ENCODE measurements at places on chromosomes 4 and X. TPM values are rescaled to one million over a fixed set of nuclear protein-coding genes. Genes with fewer than 3 reads are reported as not detected.

RPS6KA6 gene
- 1.9 TPM for total RNA-seq

PDE6B gene
- total RNA-seq, result 7.3 TPM

VGLL1 gene
- total RNA-seq, result not detected

- no peaks in the 10 kb centered on the region for H3K4me1 ChIP-seq
- H3K4me3 ChIP-seq, result no peak overlapping the region
- H3K27ac ChIP-seq, result no peak overlapping the region
- no peaks in the 10 kb centered on the region for H3K36me3 ChIP-seq
Measured at GRCh38 chrX:64580035-64580434, 184.8 kb upstream of the MTMR8 start.

- DNase-seq, result no peak
- H3K27ac ChIP-seq, result no peak overlapping the region
- no peaks in the 10 kb centered on the region for H3K36me3 ChIP-seq
- no peaks in the 10 kb centered on the region for H3K4me1 ChIP-seq
- no peaks in the 10 kb centered on the region for H3K27me3 ChIP-seq
- H3K4me3 ChIP-seq, result no peak overlapping the region
Measured at GRCh38 chr4:13296986-13297385, 187.2 kb downstream of the RAB28 start.

GRCh38 chrX:7771788-7772438 is 71.1 kb upstream of the VCX start:
- H3K27ac ChIP-seq, result no peak overlapping the region
- DNase-seq, result no peak
- no peaks in the 10 kb centered on the region for H3K36me3 ChIP-seq
- peaks cover 9% of the 10 kb centered on the region for H3K4me1 ChIP-seq

GRCh38 chrX:2500091-2500802 is 529 bp downstream of the DHRSX start:
- DNase-seq, result peak; percentile 56
- H3K4me3 ChIP-seq, result peak overlapping the region; percentile 84
- no peaks in the 10 kb centered on the region for H3K36me3 ChIP-seq
- H3K4me1 ChIP-seq, result peaks cover 11% of the 10 kb centered on the region
- H3K27ac ChIP-seq, result peak overlapping the region; percentile 93
- no peaks in the 10 kb centered on the region for H3K27me3 ChIP-seq

DNA sequence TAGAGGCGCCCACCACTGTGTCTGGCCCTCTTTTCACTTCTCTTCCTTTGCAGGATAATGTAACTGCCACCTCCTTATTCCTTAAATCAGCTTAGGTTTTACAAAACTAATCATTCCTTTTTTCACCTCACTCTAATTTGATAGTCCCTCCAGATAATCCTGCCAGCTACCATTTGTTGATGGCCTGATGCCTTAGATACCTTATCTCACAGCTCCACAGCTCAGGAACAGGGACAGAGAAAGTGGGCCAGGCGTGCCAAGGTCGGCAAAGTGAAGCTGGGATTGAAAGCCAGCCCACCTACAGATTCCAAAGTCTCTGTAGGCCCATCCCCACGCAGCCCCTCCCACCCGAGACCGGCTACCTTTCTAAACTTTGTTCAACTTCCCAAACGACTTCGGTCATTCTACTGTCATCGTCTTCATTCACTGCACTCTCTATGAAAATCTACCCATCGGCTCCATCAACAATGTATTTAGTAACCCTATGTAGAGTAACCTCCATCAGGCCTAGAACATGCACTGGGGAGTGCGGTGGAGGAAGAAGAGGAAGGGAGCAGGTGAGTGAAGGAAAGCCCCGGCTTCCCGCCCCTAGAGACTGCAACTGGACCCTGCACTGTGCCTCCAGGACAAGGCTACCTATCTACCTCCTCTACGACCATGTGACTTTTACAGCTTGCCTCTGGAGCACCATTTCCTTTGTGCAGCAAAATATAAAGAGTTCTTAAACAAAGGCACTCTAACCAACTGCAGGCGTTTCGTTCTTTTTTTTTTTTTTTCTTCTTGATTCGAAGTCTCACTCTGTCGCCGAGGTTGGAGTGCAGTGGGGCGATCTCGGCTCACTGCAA is 1.5 kb downstream of the CASP6 start:
- H3K36me3 ChIP-seq, result peaks cover 8% of the 10 kb centered on the region
- H3K27ac ChIP-seq, result peak overlapping the region; percentile 85
- peak; percentile 37 for DNase-seq
- H3K4me1 ChIP-seq, result peaks cover 5% of the 10 kb centered on the region
- H3K4me3 ChIP-seq, result peak overlapping the region; percentile 78
- no peaks in the 10 kb centered on the region for H3K27me3 ChIP-seq

GRCh38 chrX:15908603-15909290 is 54.1 kb upstream of the AP1S2 start:
- DNase-seq, result no peak
- no peak overlapping the region for H3K4me3 ChIP-seq
- H3K4me1 ChIP-seq, result no peaks in the 10 kb centered on the region
- no peak overlapping the region for H3K27ac ChIP-seq
- H3K27me3 ChIP-seq, result peaks cover 9% of the 10 kb centered on the region

DNA sequence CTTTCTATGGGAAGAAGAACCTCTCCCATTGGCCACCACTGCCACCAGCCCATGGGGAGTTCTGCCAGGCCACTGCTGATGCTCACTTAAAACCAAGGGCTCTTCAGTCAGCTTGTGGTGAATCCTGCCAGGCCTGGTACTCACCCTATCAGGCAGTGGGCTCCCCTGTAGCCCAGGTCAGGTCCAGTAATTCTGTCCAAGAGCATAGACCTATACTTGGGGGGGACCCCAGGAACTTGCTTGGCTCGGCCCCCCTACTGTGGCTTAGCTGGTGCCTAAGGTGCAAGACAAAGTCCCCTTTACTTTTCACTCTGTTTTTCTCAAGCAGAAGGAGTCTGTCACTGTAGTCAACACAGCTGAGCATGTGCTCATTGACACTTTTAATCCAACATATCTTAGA is 1012.2 kb downstream of the PCDH19 start:
- H3K27ac ChIP-seq, result no peak overlapping the region
- H3K36me3 ChIP-seq, result no peaks in the 10 kb centered on the region
- no peak overlapping the region for H3K4me3 ChIP-seq

- H3K27me3 ChIP-seq, result no peaks in the 10 kb centered on the region
- H3K4me1 ChIP-seq, result no peaks in the 10 kb centered on the region
- H3K27ac ChIP-seq, result no peak overlapping the region
- H3K36me3 ChIP-seq, result no peaks in the 10 kb centered on the region
- no peak overlapping the region for H3K4me3 ChIP-seq
- DNase-seq, result no peak
Measured at GRCh38 chr4:150801833-150802232, 213.3 kb downstream of the LRBA start.

GRCh38 chr4:152516156-152516555 is 19.7 kb downstream of the FBXW7 start:
- no peaks in the 10 kb centered on the region for H3K36me3 ChIP-seq
- no peak for DNase-seq
- H3K27ac ChIP-seq, result no peak overlapping the region
- H3K4me3 ChIP-seq, result no peak overlapping the region
- H3K4me1 ChIP-seq, result no peaks in the 10 kb centered on the region
